Cerebellum (tissue), 4 donors: ENCODE measurements at places on chromosomes 7 and 10. TPM values are rescaled to one million over a fixed set of nuclear protein-coding genes. Genes with fewer than 3 reads are reported as not detected.

The LBX1 gene
- 1.6 TPM for total RNA-seq

The TRIM50 gene
- not detected for total RNA-seq

The ACTR3C gene
- total RNA-seq, result 8.3 TPM

The SPDYE16 gene
- 0.27 TPM for total RNA-seq

The COBL gene
- total RNA-seq, result 3.8 TPM

The BTBD16 gene
- total RNA-seq, result not detected

The WEE2 gene
- 0.45 TPM for total RNA-seq

The FGFBP3 gene
- 23.3 TPM for total RNA-seq

The CELF2 gene
- total RNA-seq, result 122 TPM

The TLL2 gene
- 1.2 TPM for total RNA-seq

The PPP1R17 gene
- 4.4 TPM for total RNA-seq

The NKX2-3 gene
- total RNA-seq, result not detected

The PKD2L1 gene
- not detected for total RNA-seq

The PON3 gene
- total RNA-seq, result 0.36 TPM

The MEST gene
- total RNA-seq, result 143 TPM

The GPNMB gene
- 5.2 TPM for total RNA-seq

The GARIN1A gene
- 1.9 TPM for total RNA-seq

The TAS2R41 gene
- not detected for total RNA-seq

The FIS1 gene
- 45.4 TPM for total RNA-seq

The CRYGN gene
- total RNA-seq, result not detected

The ABLIM1 gene
- 112 TPM for total RNA-seq

The LIPN gene
- not detected for total RNA-seq

The C10orf120 gene
- total RNA-seq, result not detected
